ENCODE measurements at places on chromosomes 5 and 9.

DNA sequence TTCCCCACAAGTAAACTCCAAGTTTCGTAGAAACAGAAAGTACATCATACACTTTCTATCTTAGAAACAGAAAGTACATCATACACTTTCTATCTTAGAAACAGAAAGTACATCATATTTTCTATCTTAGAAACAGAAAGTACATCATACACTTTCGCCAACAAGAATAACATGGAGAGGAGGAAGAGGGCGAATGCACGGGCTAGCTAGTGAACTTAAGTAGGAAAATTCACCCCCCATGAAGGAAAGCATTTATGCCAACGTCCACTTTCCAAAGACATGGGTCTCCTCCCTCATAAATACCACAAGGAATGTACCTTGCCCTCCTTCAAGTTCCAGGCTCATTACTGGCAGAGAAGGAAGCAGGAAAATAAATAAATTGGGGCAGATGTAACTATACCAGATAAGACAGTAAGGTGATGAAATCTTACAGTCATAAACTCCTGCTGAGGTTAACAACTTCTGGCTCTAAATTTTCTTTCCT is 64.7 kb downstream of the FRMD3 start:
- DNase-seq, result no peak

GRCh38 chr9:135994501-135995192 is 33.5 kb upstream of the UBAC1 start:
- DNase-seq, result no peak

- no peak for DNase-seq
Observed at GRCh38 chr5:113678924-113679575, 165.6 kb downstream of the YTHDC2 start.

DNA sequence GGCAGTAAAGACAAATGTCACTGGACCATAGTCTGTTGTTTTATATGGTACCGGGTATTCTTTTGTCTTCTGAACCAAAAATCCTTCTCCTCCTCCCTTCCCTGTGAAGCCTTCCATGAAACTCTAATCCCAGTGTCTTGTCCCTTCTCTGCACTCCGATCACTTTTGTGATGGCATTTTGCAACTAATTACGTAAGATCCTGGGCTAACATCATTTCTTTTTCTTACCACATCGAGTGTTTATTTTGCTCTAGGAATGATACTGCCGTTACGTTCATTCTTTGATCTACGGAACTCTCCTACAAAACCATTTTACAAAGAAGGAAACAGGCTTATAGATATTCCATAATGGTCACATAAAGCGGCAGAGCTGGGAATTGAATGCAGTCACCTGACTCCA is 33.7 kb downstream of the SNX18 start:
- no peak for DNase-seq

DNA sequence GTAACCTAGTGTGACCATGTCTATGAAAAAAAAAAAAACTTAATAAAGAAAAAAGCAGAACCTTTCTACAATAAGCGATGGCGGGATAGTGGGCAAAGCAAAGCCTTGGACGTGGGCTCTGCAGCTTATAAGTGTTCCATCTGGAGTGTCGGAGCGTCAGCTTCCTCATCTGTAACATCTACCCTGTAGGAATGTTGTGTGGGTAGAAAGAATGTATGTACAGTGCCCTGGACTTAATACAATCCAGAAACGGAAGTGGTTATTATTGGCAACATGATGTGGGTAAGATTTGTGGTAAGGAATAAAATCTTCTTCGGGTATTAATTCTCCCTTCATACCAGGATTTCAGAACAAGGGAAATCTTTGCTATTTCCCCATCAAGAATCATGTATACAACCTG is 66.5 kb downstream of the SEMA5A start:
- DNase-seq, result no peak

GRCh38 chr5:53590759-53591158 is 30.3 kb downstream of the NDUFS4 start:
- DNase-seq, result no peak
